T1000 (cell line): ENCODE measurements at places on chromosomes 12 and 14.
A peak's percentile ranks its signal among the peaks of the same experiment; 100 is the strongest.

- DNase-seq: no peak
Observed at GRCh38 chr14:74240794-74241651, 1.8 kb downstream of the VSX2 start.

GRCh38 chr12:41467591-41468325 is 279.6 kb downstream of the PDZRN4 start:
- DNase-seq: no peak

DNA sequence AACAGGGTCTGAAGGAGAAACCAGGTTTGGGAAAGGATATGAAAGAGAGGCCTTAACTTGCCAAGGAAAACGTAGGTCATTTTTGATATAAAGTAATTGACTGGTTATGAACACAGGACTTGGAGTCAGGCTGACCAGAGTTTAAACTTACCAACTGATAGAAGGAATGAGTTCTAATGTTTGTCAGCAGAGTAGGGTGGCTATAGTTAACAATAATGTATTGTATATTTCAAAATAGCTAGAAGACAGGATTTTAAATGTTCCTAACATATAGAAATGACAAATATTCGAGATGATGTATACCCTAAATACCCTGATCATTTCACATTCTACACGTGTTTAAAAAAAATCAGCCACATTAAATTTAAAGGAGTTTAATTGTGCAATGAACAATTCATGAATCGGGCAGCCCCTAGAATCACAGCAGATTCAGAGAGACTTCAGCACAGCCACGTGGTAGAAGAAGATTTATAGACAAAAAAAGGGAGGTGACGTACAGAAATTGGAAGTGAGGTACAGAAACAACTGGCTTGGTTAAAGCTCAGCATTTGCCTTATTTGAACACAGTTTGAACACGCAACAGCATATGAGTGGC is 52.5 kb upstream of the PLEKHG7 start:
- no peak for DNase-seq

DNA sequence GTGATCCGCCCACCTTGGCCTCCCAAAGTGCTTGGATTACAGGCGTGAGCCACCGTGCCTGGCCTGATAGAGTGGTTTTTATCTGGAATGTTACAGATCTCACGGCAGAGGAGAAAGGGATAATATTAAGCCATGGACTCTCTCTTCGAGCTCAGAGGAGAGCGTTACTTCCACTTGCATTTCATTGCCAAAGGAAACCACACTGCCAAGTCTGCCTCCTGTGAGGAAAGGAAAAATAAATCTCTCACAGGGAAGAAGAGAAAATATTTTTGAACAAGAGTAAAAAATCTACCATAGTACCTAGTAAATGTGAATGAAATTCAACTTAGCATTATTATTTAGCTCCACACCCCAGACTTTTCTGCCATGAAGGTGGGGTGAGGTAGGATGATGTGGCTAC is 319.2 kb upstream of the PRICKLE1 start:
- no peak for DNase-seq

DNA sequence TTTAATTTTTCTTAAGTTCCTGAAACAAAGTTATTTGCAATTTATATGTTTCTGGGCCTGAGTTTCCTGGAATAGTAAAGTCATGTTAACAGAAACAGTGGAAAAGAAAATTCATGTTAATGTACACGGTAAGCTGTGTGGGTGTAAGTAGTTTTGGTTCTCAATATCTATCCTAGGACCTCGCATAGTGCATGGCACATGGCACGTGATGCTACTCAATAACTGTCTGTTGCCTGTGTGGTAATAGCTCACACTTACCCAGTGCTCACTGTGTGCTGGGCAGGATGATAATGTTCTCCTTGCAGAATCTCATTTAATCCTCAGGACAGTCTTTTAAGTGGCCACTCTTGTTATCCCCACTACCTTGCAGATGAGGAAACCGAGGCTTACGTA is 100.7 kb downstream of the DUSP16 start:
- DNase-seq: no peak

DNA sequence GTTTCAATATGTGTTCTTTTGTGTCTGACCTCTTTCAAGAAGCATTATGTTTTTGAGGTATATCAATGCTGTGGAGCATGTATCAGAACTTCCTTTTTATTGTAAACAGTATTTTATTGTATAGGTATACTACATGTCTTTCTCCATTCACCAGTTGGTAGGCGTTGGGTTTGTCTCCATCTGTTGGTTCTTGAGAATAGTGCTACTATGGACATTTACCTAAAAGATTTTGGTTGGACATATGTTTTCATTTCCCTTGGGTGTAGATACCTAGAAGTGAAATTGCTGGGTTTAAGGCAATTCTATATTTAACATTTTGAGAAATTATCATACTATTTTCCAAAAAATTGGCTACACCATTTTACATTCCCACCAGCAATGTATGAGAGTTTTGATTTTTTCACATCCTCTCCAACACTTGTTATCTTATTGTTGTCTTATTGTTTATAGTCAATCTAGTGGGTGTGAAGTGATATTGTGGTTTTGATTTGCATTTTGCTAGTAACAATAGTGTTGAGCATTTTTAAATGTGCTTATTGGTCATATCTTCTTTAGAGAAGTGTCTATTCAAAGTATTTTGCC is 409.2 kb downstream of the IPO8 start:
- DNase-seq: no peak

DNA sequence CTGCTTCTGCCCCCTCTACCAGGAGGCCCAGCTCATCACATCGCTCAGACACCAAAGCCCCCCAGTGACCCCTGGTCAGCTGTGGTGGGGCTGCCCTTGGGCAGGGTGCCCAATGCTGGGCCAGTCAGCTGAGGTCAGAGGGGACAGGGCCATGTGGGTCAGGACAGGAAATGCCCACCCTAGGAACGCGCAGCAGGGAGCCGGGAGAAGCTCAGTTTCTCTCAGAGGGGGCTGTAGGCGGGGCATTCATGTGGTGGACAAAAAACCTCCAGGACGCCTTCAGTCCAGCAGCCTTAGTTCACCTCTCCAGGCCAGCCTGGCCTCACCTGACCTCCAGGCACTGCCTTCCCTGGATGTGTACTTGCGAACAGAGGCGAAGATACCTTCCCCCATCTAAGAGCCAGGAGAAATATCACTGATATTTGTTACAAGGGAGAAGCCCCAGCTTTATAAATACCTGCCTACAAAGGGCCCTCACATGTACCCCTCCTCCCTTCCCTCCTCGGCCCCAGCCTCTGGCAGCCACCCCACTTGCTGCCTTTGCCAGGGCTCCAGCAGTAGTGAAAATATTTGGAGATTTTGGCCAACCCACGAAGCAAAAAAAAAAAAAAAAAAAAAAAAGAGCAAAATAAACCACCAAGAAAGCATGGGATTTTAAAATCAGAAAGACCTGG is 41.9 kb upstream of the PLEKHG6 start:
- no peak for DNase-seq

- no peak for DNase-seq
Observed at GRCh38 chr14:27370775-27371174, 772.9 kb upstream of the NOVA1 start.

DNA sequence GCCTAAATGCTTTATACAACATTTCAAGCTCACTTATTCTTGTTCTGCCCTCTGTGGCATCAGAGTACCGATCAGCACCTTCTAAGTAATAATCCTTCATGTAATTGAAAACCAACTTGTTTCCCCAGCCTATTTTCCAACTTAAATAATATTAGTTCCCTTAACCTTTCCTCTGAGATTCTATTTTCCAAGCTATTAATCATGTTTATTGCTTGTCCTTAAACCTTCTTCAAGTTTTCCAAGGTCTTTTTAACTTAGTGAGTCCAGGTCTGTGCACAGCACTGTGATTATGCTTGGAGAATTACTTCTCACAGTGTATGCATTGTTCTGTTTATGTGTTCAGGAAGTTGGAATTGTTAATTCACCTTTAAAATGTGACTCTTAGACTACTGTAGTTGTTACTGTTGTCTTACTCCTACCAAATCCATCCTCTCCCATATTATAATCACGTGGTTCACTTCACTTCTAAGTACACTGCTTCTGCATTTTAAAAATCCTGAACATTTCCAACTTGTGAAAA is 1039.3 kb upstream of the FOXG1 start:
- DNase-seq: no peak

GRCh38 chr12:48826209-48826855 is 8.0 kb downstream of the CACNB3 start:
- DNase-seq: no peak

DNA sequence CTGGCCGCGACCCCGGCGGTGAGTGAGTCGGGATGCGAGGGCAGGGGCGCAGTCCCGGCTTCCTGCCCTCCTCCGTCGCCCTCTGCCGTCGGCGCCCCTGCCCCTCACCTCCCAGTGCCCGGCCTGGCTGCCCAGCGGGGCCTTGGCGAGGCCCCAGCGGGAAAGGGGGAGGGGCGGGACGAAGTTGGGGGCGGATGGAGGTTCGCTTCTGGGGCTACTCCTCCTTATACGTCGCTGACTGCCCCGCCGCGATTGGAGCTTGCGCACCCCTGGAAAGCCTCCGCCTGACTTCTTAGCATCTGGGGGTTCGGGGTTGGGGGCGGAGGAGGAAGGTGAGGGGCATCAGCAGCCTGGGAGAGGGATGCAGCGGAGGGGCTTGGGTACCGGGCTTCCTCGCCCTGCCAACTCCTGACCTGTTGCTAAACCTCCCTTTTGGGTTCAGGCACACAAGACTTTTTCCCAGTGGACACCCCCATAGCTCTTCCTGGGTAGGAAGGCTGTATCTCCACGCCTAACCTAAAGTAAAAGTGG is 406 bp downstream of the TMEM263 start:
- DNase-seq: no peak

- peak; percentile 49 for DNase-seq
Observed at GRCh38 chr12:79547735-79548609, 142.8 kb downstream of the PAWR start.

DNA sequence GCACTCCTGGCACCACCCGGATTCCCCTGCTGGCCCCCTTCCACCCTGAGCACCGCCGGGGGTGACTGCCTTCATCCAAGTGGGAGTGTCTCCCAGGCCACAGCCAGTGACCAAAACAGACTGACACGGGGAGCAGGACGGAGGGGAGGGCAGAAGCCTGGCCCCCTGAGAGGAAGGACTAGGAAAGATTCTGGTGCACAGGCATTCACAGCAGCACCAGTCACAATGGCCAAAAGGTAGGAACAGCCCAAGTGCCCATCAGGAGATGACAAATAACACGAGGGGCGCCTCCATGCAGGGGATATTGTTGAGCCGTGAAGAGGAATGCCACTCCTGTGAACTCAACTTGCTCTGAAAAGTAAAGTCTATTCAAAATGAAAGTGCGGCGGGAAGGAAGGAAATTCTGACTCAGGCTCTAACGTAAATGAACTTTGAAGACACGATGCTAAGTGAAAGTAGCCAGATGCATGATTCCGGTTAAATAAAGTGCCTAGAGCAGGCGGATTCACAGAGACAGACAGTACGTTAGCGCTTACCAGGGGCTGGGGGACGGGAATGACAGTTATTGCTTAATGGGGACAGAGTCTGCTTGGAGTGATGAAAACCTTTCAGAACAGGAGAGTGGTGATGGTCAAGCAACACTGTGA is 146.1 kb upstream of the NCOR2 start:
- DNase-seq: no peak

GRCh38 chr12:67073336-67073735 is 195.8 kb upstream of the CAND1 start:
- no peak for DNase-seq

- DNase-seq: no peak
Observed at GRCh38 chr12:52494100-52494499, 1.0 kb upstream of the KRT6A start.

DNA sequence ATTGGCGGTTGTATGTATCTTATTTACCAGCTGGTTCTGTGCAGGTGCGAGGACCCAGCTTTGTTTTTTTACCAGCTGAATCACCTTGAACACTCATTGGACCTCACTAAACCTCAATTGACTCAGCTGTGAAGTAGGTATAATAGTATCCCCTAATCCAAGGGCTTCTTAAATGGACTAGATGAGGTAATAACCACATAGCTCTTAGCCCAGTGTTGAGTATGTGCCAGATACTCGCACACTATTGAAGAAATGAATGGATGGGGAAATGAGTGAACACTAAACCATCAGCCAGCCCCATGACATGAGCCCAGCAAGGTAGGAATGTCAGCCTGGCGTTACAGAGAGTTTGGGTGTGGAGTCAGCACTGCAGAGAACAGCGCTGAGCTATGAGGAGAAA is 79.7 kb downstream of the RIMBP2 start:
- DNase-seq: no peak
